Renal pelvis (tissue), 12 donors: ENCODE measurements at places on chromosomes 5 and 9.

DNA sequence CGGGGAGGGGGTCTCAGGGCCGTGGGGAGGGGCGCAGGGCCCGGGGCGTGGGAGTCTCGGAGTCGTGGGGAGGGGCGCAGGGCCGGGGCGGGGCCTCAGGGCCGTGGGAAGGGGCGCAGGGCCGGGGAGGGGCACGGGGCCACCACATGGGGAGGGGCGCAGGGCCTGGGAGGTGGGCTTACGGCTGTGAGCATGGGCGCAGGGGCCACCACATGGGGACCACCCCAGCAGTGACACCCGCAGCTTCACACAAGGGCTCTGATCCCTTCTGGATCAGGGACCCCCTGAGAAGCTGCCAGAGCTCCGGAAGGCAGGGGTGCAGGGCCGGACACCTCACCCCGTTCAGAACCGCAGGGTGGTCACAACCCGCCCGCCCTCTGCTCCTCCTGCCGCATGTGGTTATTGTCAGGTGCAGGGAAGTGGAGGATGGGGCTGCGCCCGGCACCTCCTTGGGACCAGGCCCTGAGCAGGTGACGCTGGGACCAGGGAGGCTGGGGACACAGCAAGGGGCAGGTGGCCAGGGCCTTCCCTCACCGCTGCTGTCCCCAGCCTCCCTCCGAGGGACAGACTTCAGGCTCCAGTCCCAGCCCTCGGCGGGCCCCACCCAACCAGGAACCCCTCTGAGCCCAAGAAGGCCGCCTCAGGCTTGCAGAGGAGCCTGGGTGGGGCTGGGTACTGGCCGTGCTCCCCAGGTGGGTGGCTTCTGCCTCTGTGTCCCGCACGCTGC, 53.7 kb downstream of the EXD3 start:
- no peak for DNase-seq

DNA sequence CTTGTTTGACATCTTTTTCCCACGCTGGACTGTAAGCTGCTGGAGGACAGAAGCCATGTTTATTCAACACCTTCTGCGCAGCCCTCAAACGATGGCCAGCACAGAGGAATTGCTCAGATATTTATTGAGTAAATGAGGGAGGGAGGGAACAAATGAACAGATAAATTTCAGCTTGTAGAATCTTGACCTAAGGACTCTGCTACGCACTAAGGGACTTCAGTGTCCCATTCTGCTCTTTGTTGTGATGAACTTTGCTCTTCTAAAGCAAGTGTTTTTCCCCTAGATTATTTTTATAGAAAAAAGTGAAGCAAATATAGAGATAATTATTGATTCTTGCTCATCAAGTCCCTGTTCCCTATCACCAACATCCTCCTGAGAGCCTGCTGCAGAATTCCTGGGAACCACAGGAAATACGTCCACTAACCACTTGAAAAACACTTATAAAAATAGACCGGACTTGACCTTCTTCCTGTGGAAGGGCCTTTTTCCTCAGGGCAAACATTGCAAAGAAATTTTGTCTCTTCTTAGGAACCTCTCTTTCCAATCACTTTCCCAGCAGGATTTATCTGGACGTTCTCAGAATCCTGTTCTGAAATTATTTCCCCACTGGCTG, 54.9 kb downstream of the FGF1 start:
- DNase-seq: no peak

DNA sequence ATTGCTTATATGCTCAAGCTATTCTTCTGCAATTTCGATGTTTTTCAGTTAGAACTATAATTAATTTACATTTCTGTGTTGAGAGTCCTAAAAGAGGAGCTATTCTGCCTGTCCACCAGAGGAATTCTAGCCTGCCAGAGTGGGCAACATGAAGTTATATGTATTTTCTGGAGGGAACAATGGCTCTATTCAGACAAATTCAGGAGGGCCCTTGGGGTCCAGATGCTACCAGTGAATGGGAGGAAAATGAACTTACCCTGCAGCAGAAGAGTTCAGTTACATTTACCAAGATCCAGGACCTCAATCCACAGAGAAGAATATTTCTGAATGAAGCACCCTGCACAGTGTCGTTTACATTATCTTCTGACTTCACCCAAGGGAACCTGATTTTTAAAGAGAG, 80.7 kb downstream of the ITGA1 start:
- no peak for DNase-seq

GRCh38 chr5:136064510-136064909, 35.7 kb downstream of the TGFBI start:
- DNase-seq: no peak

- peak; percentile 65 for DNase-seq
Observed at GRCh38 chr5:168528521-168529373, at the start of gene FBLL1. TSS of gene FBLL1 (plus strand) at chr5:168529305. CDS start at chr5:168529505, 200 bp downstream.

DNA sequence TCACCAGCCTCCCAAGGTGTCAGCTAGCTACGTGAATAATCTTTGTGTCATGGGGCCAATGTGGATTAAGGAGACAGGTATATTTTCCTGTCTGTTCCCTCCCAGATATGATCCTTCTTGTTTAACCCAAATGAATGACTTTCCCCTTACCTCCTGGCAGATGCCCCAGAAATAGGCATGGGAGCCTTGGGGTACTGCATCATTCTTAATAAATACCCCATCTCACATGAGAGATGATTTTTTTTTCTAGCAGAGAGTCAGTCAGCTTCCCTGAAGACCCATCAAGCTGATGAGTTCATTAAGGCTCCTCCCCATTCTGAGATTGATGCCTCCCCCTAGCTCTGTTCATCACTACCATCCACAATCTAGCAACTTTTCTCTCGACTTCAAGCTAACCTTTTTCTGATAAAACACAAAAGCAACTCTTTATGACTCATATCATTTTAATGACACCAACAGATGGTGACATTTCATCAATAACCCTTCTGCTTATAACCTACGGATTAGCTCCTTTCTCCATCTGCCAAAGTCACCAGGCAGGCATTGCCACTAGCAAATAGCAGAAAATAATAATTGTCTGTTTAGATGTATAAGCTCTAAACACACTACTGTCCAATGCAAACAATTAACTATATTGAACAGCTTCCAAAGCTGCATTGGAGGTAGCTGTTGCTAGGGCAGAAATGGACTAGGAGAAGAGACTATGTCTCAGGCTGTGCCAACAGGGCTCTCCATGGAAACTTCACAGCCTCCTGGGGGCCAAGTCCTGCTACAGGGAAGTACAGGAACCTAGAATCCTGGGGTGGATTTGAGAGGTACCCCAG, 143.7 kb downstream of the ACER2 start:
- DNase-seq: no peak

- DNase-seq: no peak
Observed at GRCh38 chr9:25994605-25995004, 316.4 kb upstream of the TUSC1 start.

GRCh38 chr5:75660678-75661465, 49.6 kb downstream of the ANKDD1B start:
- DNase-seq: no peak

DNA sequence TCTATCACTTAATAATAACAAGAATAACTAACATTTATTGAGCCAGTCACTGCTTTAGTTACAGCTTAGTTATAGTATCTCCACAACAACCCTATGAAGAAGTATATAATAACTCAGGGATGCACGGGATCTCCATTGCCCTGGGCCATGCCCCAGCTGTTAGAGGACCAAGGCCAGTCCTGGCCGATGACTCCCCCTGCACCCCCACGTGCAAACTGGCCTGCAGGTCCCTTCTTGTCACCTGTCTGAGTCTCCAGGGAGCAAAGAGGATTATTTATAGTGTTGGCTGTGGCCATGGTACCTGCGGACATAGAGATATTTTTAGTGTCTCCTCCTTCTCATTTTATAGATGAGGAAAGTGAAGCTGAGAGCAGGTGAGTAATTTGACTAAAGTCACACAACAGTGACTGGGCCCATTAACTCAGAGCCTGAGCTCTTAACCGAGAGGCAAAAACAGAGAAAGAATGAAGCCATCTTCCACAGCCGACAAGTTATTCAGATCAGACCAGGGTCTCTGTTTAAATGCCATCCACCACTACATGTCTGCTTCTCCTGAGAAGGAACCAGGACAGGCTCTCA, 94.4 kb downstream of the TMEM215 start:
- DNase-seq: no peak

DNA sequence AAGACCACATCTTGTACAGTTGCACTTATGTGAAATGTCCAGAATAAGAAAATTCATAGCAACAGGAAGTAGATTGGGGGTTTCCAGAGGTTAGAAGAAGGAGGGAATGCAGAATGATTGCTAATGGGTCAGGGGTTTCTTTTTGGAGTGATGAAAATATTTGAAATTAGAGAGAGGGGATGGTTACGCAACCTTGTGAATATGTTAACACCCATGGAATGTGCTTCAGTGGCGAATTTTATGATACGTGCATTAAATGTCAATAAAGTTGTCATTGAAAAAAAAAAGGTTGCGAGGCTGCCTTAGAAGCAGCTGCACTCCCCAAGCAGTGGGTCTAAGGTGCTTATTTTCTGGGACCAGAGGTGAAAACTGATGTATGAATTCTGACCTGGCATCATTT, 64.4 kb upstream of the SUB1 start:
- no peak for DNase-seq

DNA sequence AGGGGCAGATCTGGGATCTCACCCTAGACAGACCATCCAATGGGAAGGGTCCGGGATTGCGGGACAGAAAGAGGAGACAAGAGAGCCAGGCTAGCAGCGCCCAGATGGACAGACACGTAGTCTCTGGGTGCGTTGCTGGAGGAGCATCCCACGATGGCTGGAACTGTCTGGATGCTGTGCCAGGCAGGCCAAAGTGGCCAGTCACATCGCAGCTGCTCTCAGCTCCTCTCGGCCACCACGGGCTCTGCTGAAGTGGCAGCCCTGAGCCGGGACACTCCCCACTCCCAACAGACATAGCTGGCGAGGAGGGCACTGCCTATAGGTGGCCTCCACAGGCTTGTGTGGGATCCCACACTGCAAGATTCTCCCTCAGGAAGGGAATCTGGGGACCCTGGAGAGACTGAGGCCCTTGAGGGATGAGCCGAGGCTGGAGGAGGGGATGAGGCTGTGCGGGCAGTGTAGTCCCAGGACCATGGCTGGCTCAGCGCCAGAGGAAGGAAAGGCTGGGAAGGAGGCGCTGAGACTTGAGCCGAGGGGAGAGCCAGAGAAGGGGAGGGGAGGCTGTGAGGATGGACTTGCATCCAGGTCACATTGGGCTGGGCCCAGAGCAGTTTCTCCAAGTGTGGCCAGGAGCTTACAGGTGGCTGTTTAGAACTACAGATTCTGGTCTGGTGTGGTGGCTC, 10.3 kb upstream of the WDR5 start:
- no peak for DNase-seq

GRCh38 chr5:61974680-61975079, 331.3 kb upstream of the KIF2A start:
- DNase-seq: no peak

GRCh38 chr5:147303976-147304375, 69.2 kb downstream of the STK32A start:
- DNase-seq: no peak

DNA sequence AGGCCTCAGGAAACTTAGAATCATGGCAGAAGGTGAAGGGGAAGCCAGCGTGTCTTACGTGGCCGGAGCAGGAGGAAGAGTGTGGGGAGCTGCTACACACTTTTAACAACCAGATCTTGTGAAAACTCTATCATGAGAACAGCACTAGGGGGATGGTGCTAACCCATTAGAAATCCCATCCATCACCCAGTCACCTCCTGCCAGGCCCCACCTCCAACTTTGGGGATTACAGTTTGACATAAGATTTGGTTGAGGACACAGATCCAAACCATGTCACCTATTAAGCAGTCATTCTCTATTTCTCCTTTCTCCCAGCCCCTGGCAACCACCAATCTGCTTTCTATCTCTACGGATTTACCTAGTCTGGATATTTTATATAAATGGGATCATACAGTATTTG, 26.9 kb downstream of the PBX3 start:
- no peak for DNase-seq

GRCh38 chr9:81396528-81396927, 292.8 kb downstream of the TLE1 start:
- no peak for DNase-seq
